Left renal cortex interstitium (tissue), 4 donors: ENCODE measurements at places on chromosomes 4 and X. TPM values are rescaled to one million over a fixed set of nuclear protein-coding genes. Genes with fewer than 3 reads are reported as not detected.
A peak's percentile ranks its signal among the peaks of the same experiment; 100 is the strongest.

GRCh38 chrX:11375614-11376119, 82.5 kb downstream of the AMELX start:
- DNase-seq = no peak

- no peak for DNase-seq
These were observed 2.0 kb downstream of the GAK start for GRCh38 chr4:930028-930551.

Gene DMD
- polyA plus RNA-seq = 14.4 TPM

GRCh38 chr4:110058677-110059076, 139.7 kb downstream of the ELOVL6 start:
- DNase-seq = no peak

DNA sequence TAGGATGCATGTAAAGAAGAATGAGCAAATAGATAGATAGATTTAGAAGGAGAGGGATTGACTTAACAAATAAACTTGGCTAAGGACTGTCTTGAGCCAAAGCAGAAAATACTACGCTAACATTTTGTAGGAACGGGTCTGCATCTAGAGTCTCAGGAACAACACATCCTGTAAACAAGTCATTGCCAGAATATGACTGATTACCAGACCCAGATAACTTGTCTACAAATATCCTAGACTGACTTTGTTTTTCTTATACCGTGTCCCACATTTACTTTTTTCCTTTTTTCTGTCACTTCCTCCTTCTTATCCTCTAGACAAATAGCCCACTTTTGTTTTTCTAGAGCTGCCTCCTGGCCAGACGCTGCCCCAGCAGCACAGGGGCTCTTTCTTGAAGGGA, 393.6 kb downstream of the PDGFC start:
- DNase-seq = no peak

DNA sequence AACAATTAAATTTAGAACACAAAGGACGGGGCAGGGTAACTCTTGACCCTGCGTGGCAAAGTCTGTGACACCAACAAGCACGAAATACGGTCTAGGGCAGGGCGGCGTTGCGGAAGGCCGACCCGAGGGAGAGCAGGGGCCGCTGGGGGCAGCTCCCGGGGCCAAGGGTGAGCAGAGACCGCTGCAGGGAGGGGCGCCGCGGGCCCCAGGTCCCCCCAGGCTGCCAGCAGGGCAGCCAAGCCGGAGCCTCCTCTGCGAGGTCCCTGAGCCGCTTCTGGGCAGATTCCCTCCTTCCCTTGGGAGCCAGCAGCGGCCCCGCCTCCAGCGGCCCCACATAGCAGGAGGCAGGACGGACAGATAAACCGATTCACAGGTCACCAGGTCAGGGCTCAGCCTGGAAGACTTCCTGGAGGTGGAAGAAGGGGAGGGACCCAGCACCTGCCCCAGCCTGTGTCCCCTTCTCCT, 90.2 kb downstream of the FAM53A start:
- DNase-seq = no peak

Gene MAGEA2B
- polyA plus RNA-seq = not detected

DNA sequence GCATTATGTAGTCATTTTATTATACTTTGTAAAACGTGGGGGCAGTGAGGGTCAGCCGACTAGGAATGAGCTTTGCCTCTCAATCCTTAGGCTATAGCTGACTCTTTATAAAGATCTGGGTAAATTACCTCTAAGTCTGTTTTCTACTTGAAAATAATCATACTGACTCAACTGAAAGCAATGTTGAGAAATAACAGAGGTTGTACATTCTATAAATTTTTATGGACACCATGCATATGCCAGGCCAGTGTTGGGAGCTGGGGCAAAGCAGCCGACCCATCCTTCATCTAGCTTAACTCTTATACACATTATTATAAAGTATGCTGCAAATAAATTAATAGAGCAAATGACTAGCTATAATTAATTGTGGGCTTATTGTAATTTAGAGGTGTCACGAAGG, 2.2 kb upstream of the DCUN1D4 start:
- no peak for DNase-seq

DNA sequence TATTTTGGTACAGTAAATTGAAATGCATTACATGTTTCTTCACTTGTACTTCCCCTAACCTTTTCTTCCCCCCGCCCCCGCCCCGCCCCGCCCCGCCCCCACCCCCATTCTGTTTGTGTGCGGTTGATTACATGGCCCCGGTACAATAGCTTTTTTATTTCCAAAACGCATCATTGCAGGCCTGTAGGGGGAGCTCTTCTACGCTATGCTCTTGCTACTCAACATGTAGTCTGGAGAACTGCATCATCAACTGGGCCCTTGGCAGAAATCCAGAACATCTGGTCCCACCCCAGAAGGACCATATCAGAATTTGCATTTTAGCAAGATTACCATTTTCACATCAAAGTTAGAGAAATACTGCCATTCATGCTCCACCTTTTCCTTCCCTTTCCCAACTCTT, 333.3 kb upstream of the DDX53 start:
- no peak for DNase-seq

DNA sequence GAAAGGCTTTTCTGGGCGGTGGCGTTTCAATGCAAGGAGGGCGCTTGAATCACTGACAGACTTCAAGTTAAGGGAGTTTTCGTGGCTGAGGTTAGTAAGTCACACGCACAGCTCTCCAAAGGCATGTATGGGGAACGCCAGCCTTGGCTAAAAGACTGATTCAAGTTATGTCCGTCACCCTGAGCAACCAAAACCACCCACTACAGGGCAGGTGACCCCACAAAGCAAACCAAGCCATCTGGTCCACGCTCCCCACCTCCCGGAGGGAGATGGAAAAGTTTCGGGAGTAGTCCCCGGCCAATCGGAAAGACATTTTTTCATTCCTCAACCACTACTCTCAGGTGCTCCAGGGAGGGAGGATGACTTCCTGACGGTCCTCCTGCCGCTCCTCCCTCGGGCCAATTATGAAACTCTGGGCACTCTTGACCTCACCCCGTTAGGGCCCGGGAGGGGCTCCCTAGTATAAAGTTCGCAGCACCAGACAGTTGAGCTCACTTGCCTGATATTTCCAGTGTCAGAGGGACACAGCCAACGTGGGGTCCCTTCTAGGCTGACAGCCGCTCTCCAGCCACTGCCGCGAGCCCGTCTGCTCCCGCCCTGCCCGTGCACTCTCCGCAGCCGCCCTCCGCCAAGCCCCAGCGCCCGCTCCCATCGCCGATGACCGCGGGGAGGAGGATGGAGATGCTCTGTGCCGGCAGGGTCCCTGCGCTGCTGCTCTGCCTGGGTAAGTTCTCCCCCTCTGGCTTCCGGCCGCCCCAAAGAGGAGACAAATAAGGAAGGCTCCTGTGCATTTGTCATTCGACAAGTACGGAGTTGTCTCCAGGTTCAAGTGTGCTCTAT, at the start of gene EREG:
TSS of gene EREG (plus strand) at position 494 of the 840 bp plus-strand sequence. CDS start at position 658, 164 bp downstream.
- DNase-seq = no peak

GRCh38 chr4:126361287-126361686, 1046.5 kb downstream of the FAT4 start:
- DNase-seq = no peak

DNA sequence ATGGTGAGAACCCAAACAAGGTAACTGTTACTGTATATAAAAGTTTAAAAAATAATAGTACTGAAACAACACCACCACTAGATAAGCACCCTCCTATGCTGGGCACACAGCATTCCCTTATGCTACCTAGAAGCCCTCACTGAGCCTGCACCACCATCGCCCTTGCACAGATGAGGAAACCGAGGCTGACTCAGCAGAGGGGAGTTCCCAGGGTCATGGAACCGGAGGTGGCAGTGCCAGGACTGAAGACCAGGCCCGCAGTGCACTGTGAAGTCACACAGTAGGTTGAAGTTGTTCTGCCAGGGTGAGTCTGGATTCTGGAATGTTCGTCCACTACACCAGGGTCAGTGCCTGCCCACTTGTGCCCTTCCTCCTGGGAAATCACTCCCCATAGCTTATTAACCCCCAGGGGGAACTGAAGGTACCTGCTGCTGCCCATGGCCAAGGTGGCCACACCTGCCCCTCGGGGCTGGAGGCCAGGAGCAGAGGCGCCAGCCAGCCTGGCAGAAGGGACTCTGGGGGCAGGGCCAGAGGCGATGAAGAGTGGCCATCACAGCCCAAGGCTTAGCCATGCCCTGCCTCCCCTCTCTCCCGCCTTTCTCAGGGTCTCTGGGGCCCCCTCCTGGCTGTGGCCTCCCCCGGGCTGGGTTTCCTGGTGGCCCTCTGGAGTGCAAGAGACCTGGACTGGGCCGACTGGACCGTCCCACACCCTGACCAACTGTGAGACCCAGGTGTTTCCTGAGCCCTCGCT, 15.1 kb upstream of the ABLIM2 start:
- no peak for DNase-seq

Gene HTR2C
- polyA plus RNA-seq = 0.76 TPM

GRCh38 chr4:70305601-70306000, 29.2 kb upstream of the CABS1 start:
- no peak for DNase-seq

Gene MAGED4
- 59.6 TPM for polyA plus RNA-seq

Gene RPS3A
- polyA plus RNA-seq = 4,217 TPM

Gene L1CAM
- 68.5 TPM for polyA plus RNA-seq

Gene ARSJ
- 17.1 TPM for polyA plus RNA-seq

GRCh38 chrX:44071847-44072551, 98.8 kb upstream of the NDP start:
- no peak for DNase-seq

DNA sequence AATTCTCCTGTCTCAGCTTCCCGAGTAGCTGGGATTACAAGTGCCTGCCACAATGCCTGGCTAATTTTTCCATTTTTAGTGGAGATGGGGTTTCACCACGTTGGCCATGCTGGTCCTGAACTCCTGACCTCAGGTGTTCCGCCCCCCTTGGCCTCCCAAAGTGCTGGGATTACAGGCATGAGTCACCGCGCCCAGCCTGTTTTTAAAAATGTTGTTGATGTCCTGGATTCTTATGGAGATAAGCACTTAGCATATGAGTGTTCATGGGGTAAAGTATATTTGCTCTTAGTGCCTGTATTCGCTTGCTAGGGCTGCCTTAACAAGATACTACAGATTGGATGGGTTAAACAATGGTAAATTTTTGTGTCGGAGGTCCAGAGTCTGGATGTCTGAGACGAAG, 91.7 kb downstream of the CEP44 start:
- DNase-seq = no peak

- DNase-seq = no peak
These were observed 306.2 kb upstream of the SLIT2 start for GRCh38 chr4:19945501-19945900.

DNA sequence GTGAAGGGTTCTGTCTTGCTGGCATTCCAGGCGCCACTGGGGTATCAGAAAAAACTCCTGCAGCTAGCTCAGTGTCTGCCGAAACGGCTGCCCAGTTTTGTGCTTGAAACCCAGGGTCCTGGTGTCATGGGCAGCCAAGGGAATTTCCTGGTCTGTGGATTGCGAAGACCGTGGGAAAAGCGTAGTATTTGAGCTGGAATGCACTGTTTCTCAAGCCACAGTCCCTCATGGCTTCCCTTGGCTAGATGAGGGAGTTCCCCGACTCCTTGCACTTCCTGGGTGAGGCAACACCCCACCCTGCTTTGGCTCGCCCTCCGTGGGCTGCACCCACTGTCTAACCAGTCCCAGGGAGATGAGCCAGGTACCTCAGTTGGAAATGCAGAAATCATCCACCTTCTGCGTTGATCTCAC, 40.1 kb downstream of the NOP14 start:
- no peak for DNase-seq

DNA sequence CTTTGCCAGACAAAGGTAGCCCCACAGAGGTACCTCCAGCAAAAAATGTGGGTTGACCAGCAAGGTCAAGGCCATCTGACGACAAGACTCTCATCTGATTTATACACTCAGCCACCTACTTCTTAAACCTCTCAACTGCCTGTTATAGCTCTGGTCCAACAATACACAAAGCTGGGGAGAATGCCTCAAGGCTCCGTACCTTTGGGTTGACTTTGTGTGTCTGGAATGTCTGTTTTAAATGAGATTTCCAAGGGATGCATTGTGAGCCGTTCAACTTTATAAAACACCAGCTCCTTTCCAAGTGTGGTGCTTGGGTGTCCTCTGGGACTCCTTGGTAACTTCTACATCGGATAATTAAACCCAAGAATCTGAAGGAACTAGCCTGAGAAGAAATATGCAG, 167.0 kb upstream of the RPL34 start:
- no peak for DNase-seq

Gene CENPVL3
- 1.8 TPM for polyA plus RNA-seq

DNA sequence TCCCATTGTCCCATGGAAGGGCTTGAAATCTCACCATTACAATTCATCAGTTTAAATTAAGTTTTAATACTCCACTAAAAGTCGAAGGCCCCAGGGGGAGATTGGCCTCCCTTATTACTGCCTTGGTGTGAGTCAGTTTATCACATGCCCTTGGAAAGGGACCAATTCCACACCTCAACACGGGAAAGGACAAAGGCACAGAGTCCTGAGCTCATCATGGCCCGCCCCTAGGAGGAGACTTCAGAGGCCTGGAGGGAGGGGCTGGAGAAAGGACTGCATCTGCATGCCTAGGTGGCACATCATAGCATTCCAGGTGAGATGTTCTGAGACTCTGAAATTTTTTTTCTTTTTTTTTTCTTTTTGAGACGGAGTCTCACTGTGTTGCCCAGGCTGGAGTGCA, 2.8 kb upstream of the SEL1L3 start:
- DNase-seq = no peak

DNA sequence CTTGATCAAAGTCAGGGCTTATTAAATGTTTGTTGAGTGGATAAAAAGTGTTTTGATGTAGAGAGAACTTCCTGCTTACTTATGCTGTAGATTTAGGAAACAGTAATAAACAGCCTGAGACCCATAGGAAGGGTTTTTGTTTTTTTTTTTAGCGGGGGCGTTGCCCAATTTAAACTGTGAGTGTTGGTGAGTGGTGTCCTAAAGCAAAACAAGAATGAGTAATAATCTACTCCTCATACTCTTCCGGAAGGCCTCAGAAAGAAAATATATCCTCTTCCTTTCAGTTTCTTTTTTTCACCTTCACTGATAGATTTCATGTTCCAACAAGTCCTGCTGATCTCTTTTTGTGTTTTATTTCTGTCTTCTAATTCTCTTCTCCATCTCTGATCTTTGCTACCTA, 104.4 kb upstream of the SCML1 start:
- DNase-seq = no peak

- no peak for DNase-seq
These were observed 63.3 kb downstream of the CCSER1 start for GRCh38 chr4:90190525-90190924.

Gene MGARP
- polyA plus RNA-seq = 0.44 TPM

DNA sequence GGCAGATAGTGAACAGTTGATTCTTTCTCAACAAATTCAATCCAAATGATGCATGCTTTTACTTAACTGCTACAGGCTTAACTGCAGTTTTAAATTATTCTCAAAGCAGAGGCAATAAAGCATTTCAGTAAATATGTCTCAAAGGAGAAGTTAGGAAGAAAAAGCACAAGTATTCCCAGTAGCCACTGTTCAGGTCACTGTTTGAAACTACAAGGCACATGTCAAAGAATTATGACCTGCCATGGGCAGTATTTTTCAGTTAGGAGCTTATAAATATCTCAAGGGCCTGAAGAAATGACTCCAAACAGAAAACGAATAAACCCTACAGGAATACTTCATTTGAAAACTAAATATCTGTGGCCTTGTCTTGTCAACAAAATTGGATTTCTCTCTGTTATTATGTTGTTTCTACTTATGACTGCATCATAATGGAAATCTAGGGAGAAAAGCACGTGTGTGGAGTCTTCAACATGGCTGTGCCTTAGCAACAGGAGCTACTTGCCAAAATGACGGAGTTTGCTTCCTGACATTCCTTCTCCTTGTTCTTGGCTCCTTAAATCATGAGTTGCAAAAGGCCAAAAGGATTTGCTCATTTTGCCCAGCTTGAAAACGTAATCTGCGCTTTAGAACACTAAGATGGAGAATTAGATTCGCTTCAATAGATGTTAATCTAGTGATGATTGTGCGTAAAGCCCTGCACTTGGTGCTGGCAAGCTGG, 67.6 kb upstream of the GPR101 start:
- no peak for DNase-seq

GRCh38 chr4:3074846-3075651, 568 bp downstream of the HTT start:
- DNase-seq = peak; percentile 51
